ENCODE measurements at places on chromosomes 7 and 10. TPM values are rescaled to one million over a fixed set of nuclear protein-coding genes. Genes with fewer than 3 reads are reported as not detected.

DNA sequence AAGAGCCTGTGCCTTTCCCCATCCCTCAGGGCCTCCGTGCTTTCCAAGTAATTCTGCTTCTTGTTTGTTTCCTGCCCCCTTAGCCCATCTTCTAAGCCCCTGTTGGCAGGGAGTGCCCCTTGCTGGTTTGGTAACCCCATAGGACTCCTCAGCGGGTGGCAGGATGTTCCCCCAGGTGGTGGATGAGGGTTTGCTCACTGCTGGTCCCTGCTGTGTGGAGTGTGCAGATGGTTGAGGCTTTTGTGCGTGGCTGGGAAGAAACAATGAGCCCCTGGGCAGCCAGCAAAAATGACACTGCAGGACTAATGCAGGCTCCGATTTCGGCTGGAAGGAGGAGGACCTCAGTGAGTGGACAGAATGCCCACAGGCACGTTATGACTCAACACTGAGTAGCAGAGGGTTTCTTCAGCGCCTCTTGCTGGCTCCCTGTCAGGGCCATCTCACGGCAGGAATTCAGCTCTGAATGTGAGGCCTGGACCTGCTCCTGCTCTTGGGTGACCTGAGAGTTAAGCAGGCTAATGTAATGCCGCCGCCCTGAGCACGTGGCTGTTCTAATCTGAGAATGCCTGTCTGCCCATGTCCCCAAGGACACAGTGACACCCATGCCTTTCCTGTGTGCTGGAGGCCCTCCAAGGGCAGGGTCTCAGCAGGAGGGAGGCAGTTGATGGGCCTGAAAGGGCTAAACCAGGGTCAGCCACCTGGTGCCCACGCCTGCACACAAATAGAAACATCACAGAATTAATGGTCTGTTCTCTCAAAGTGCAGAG, 16.6 kb downstream of the BAG3 start:
- peak; percentile 30 for DNase-seq

- no peak for DNase-seq
These were observed 205.2 kb downstream of the KLF6 start for GRCh38 chr10:3579845-3580244.

DNA sequence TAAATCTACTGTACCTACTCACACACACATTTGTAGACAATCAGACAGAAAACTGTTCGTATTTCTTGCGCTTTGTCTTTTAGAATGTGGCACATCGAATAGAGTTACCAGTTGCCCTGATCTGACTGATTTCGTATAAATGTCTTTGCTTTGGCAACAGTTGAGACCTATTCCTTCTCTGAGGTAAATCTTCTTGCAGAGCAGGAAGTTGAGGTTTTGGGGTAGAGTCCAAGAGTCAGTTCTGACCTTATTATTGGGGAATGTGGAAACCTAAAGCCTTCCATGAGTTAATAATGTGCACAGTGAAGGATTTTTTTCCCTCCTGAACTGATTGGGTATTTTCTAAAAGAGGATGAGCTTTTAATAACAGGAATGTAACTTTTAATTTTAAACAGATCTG, 135.3 kb downstream of the KIAA1217 start:
- DNase-seq, result no peak

DNA sequence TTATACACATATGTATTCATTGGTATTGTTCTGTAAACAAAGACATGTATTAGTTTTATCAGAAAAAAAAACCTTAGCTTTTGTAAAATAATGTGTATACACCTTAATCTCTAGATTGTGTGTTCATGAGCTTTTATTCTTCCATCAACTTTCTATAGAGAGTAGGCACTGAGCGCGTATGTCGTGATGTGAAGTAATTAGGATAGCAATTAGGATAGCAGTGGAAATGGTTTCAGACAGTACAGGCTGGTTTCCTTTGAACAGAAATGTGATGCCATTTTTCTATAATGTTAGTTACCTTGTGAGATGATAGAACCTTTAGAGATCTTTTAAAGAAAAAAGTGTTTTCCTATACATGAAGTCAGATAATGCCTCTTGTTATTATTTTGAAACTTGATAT, 237.7 kb upstream of the LRRN3 start:
- no peak for DNase-seq

GRCh38 chr7:18123508-18124239, 96.0 kb upstream of the PRPS1L1 start:
- no peak for DNase-seq

DNA sequence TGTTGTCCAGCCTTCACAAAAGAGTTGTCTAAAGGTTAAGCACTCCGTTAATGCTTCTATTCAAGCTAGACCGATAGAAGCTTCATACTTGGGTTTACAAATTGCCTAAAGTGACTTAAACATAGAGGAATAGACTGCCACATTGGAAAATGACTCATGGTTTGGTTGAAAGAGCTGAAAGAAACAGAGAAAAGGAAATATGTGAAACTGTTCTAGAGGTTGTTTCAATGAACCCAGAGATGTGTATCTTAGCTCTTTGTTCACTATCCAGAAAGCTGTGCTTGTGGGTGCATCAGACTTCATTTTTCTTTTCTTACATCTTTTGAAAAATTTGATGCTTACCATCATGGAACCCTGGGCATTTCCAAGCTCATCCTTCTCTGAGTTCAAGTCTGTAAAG, 736.2 kb downstream of the INHBA start:
- DNase-seq, result no peak

DNA sequence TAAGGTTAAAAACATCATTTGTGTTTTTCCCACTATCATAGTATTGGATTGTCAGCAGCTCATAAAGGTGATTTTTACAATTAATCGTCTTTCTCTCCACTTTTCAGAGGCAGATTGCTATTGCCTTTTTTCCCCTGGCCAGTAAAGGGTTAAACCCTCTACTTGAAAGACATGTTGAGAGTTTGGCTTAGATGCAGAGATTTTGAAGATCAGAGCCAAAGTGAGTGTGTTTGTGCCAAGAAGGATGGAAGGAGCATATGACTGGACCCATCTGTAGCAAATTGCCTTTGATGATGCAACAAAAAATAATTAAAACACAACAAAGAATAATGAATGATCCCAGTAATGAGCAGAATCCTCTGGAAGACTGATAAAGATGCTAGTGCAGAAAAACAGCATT, 373.1 kb downstream of the MALRD1 start:
- DNase-seq, result no peak

- no peak for DNase-seq
These were observed 33.2 kb downstream of the CNNM2 start for GRCh38 chr10:102951316-102951715.

DNA sequence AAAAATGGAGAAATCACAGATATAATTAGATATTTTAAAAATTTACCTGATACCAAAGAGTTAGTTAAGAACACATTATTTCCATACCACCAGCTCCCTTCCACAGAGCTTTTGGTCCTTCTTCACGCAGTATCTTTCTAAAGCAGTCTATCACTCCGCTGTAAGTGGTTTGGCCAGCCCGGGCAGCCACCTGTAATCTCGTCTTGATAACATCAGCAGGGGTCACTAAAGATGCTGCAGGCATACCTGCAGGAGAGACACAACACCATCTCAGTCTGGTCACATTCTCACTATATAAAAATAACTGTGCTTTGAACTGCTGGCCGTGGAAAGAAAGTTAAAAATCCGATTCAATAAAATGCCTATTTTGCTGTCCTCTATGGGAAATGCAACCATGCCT, 200.1 kb downstream of the SLC25A13 start:
- DNase-seq, result no peak

DNA sequence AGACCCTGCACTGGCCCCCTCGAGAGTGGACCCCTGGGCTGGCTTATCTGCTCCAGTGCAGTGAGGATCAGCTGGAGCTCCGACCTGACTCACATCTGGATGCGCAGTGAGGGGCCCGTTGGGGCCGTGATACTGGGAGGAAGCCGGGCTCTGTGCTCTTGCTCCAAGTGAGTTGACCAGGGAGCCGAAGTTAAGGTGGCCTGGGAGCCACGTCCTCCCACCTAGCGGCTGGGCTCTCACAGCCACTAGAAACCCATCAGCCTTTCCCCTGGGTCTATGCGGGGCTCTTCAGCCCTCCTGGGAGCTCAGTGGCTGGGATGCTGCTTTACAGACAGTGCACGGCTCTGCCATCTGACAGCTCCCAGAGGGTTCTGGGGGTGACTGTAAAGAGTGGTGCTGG, 9.1 kb downstream of the ALKBH4 start:
- DNase-seq, result no peak

GRCh38 chr10:58477902-58478301, 34.8 kb upstream of the BICC1 start:
- no peak for DNase-seq

GRCh38 chr7:109527833-109528232, 958.2 kb downstream of the DNAJB9 start:
- no peak for DNase-seq

DNA sequence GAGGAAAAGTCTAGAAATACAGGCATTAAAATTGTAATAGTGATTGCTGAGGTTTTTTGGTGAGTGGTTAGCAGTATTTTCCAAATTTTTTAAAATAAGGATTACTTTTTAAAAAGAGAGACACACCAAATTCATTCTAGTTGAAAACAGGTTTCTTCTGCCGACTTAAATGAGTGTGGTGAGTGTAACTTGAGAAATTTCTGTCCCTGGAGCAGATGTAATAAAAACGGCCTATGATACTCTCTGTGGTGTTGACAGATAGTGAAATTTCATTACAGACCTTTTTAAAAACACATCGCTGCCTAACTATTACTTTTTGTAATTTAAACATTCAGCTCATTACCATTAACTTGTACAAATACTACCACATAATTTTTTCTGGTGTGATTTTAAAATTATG, 90.1 kb downstream of the CYP51A1 start:
- no peak for DNase-seq

- no peak for DNase-seq
These were observed 13.7 kb downstream of the BPGM start for GRCh38 chr7:134660242-134660785.

- no peak for DNase-seq
These were observed 205.8 kb downstream of the FRMD4A start for GRCh38 chr10:14124941-14125340.

DNA sequence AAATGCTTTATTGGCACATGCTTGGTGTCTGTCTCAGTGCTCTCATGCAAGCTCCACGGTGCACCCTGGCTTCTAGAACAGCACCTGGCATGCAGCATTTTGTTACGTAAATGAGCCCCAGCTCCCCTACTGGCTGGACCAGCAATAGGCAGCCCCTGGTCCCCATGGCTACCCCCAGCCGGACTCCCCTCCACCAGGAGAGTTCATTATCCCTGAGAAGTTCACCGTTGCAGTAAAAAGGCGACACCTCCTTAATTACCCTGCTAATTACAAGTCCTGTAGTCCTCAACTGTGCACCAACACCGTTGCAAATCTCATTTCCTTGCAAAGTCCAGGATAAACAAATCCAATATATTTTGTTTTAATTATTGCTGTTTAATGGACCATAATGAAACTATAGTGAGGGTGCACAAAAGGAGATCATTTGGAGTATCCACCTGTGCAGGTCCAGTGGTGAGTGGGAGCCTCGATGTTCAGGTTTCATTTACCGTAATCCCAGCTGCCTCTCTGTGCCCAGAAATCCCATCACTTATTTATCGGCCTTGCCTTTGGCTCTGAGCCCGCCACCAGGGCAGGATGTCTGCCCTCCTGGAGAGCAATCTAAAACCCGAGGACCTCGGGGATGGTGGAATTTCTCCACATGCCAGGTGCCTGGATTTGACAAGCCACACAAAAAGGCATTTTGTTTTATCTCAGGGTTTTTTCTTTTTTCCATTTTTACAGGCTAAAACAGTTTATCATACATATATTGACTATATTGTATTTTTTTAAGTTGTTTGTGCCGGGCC, 12.8 kb upstream of the DRGX start:
- DNase-seq, result no peak

DNA sequence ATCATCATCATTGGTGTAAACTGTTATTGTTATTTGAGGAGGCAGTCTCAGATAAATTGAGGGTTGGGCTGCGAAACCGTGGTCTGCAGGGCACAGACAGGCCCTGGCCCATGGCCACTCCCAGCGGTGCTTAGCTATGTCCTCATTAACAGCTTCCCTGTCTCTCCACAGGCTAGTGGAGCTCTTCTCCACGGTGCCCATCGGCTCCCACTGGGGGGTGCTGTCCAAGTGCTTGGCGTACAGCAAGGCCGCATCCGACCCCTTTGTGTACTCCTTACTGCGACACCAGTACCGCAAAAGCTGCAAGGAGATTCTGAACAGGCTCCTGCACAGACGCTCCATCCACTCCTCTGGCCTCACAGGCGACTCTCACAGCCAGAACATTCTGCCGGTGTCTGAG, 21.6 kb downstream of the GPR26 start:
- no peak for DNase-seq

DNA sequence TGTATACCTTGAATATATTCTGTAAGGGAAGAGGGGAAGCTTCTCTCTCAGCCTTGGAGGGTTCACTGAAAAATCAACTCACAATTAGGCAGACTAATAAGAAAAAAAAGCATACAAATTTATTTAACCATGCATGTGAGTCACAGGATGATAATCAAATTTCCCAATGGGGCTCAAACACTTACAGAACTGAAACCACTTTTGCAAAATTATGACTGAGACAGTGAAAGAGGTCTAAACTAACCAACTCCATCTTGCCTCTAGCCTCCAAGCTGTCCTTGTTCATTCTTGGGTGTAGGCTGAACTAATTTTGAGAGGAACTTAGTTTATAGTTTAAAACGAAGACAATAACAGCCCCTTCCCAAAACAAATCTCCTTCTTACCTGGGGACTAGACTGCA, 618.3 kb upstream of the AUTS2 start:
- DNase-seq, result no peak

DNA sequence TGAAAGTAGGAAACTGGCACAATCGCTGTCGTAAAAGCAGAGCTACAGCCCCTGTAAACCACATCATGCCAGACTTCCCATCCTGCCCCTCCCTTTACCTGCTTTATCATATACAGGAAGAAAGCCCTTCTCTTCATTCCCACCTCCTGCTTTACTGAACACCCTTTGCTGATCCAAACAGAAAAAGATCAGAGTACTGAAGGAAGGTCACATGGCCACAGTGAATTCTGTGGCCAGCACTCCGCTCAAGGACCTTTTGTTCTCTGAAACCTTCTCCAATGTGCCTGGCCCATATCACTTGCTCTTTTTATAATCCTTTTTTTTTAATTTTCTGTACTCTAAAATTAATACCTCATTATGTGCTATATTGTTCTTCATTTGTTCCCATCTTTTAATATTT, 108.8 kb upstream of the LRGUK start:
- DNase-seq, result no peak

EPDR1 gene
- total RNA-seq, result 26.2 TPM

NRG3 gene
- 24.5 TPM for total RNA-seq

AKR1C1 gene
- 20.2 TPM for total RNA-seq

KAZALD1 gene
- total RNA-seq, result 10.0 TPM

PRPS1L1 gene
- total RNA-seq, result not detected

ATE1 gene
- 60.7 TPM for total RNA-seq

ADAM12 gene
- total RNA-seq, result 36.0 TPM

NME8 gene
- total RNA-seq, result not detected

CPVL gene
- total RNA-seq, result 42.2 TPM

CNPY1 gene
- 0.66 TPM for total RNA-seq
